ENCODE measurements at places on chromosomes 6 and 20. TPM values are rescaled to one million over a fixed set of nuclear protein-coding genes. Genes with fewer than 3 reads are reported as not detected.

Gene MEI4
- not detected for total RNA-seq

Gene FAM217A
- total RNA-seq, result not detected

Gene ANKS1A
- 8.0 TPM for total RNA-seq

Gene CHD6
- total RNA-seq, result 49.8 TPM

Gene HDGFL1
- total RNA-seq, result not detected

Gene PTCRA
- total RNA-seq, result not detected

Gene HLA-G
- 0.14 TPM for total RNA-seq

Gene TUBB1
- not detected for total RNA-seq

Gene GABRR1
- total RNA-seq, result not detected

Gene SDCBP2
- 2.7 TPM for total RNA-seq

Gene OR2J3
- not detected for total RNA-seq

Gene RARS2
- total RNA-seq, result 24.9 TPM

Gene GPSM3
- 332 TPM for total RNA-seq

Gene HLA-C
- total RNA-seq, result 1,205 TPM
